ENCODE measurements at places on chromosomes 4 and X.

- DNase-seq: no peak
Observed at GRCh38 chr4:178198691-178199090, 756.5 kb upstream of the AGA start.

DNA sequence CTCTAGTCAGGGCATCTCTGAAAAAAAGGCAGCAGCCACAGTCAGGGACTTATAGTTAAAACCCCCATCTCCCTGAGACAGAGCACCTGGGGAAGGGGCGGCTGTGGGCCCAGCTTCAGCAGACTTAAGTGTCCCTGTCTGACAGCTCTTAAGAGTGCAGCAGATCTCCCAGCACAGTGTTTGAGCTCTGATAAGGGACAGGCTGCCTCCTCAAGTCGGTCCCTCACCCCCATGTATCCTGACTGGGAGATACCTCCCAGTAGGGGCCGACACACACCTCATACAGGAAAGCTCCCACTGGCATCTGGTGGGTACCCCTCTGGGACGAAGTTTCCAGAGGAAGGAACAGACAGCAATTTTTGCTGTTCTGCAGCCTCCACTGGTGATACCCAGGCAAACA, 129.0 kb downstream of the ANXA5 start:
- no peak for DNase-seq

- DNase-seq: no peak
Observed at GRCh38 chr4:97507587-97508245, 635.6 kb downstream of the STPG2 start.

DNA sequence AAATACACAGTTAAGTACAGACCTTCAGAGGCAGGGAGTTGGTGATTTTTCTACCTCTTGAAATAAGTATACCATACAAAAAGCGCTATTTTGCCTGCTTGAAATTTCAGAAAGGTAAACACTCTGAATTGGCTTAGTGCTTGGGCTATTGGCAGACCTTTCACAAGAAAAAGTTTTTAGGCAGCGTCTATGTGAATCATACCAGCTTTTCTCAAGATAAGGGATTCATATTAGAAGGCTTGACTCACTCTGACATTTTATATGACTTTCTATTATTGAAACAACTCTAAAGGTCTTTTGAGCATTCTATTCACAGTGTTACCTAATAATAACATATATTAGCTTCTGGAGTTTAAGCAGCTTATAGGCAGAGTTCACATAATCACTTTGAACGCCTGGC, 286.4 kb upstream of the FAT1 start:
- no peak for DNase-seq

DNA sequence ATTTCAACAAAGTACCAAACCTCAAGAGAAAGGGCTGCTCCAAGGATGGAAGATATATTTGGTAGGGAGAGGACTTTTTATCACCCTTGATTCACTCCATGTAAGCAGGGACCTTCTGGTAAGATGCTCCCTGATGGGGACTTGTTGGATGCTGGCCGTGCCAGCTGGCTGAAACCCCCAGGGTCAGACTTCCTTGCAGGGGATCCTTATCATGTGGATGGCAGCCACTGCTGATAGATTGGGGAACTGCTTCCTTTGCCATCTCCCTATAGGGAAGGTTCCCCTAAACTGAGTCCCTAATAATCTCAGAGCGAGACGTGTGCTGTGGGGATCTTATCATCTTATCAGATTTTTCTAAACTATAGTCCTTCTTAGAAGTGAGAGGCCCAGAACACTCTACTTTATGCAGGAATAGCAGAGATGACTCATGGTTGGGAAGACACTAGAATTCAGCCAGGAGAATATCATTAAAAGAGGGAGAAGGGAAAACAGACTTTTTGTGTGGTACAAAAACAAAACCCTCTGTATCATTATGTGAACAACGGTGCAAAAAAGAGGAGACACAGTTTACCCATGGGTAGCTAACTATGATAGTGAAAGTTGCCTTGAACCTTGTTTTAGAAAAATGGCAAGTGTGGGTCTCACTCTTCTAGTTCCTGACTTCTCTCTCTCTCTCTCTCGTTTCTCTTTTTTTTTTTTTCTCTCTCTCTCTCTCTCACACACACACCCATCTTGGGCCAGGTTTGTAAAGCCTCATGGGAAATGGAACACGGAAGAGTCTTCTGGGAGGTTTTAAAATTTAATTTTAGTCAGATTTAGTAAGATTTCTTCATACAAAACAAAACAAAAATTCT, 16.1 kb downstream of the RHOH start:
- no peak for DNase-seq

DNA sequence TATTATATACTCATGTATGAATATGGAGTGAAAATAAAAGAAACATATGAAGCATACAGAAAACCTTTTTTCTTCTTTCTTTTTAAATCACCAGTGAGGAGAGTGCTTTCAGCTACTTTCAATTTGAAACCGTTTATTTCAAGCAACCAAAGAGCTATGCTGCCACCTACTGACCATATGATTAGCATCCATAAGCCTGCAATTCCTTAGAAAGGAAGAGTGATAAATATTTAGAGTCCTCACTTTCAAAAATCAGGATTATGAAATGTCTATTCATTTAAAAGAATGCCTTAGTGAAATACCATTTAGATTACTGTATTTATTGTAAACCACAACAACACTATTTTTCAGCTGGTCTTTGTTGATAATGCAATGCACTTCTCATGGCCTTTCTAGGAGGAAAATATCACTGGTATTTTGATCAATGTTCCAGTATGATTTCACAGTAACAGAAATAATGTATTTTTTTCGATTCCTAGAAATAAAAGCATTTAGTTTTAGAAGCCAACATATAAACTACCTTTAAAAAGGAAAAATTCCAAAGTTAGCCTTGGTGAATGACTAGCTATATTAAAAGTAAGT, 667.6 kb downstream of the PCDH18 start:
- no peak for DNase-seq

GRCh38 chr4:88003261-88003660, 4.2 kb upstream of the PKD2 start:
- no peak for DNase-seq

DNA sequence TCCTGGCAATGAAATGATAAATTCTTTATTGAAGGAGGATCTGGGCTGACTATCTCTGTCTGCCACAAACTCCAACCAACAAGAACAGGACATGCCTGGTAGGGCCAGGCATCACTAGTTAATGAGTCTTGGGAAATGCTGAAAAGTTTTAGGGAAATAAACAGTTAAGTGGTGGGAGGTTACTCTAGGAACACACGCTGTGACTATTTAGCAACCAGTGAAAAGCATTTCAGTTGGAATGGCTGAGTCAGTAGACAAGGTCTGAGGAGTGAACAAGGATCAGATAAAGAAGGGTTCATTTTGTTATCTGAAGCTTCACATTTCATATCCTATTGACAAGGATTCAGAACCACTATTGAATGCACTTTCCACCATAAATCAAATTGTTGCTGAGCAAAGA, 394.9 kb upstream of the BOD1L1 start:
- DNase-seq: no peak

- DNase-seq: no peak
Observed at GRCh38 chrX:114372937-114373336, 210.9 kb upstream of the HTR2C start.

GRCh38 chrX:7420717-7421116, 272.8 kb upstream of the PUDP start:
- DNase-seq: no peak

DNA sequence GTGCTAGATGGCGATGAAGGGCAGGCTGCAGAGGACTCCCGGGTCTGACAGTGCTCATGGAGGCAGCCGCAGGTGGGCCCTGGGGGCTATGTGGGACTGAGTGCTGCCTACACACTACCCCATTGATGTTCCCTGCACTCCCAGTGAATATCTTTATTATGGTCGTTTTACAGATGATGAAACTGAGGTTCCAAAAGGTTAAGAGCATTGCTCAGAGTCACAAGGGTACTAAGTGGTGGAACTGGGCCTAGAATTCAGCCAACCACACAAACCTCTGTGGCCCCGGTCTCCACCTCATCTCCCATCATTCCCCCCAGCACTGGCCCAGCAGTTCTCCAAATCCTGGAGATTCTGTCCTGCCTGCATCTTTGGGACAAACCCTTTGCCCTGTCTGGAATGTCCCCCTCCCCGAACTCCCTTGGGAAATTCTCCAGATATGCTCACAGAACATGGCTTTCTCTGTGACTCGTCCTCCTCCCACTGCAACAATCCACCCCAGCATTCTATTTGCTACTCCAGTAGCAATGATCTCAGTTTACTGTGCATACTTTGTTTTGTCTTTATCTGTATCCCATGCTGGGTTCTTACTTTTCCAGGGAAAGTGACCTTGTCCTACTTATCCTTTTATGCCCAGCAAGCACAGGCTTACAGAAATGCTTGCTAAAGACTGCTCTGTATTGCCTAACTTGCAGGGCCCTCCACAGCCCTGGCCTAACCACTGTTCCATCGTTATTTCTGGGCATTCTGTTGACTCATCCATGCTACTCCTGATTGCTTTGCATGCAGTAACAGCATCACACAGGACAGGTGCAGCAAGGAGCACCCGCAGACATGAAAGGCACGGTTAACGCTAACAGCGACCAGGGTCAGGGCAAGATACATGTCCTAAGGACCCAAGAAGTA, 14.0 kb downstream of the PNMA6F start:
- DNase-seq: no peak

DNA sequence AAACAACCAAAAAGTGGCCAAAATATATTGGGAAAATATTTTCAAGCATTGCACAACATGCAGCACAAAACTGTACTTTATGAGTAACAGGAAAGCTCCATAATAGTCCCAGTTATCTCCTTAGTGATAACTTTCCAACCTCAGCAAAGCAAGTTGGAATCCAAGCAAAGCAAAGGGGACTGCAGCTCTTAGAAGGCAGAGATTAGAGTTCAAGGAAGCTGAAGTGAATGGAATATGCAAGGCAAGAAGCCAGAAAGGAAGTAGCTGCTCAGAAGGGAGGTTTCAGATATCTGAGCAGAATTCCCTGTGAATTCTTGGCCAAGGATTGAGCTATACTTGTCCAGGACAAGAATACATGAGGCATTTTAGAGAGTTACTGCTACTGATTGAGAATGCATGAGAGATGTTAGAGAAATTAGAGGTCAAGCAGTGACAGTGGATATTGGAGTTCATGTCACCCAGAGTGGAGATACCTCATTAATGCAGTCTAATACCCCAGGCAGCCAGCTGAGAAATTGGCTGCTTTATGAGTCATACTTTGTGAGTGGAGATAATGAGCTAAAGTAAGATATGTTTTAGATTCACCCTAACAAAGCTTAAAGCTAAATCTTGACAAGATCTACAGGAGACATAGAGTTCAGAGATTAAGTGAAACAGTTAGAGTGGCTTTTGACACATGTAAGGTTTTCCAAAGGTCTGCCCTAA, 102.8 kb downstream of the INPP4B start:
- DNase-seq: no peak

DNA sequence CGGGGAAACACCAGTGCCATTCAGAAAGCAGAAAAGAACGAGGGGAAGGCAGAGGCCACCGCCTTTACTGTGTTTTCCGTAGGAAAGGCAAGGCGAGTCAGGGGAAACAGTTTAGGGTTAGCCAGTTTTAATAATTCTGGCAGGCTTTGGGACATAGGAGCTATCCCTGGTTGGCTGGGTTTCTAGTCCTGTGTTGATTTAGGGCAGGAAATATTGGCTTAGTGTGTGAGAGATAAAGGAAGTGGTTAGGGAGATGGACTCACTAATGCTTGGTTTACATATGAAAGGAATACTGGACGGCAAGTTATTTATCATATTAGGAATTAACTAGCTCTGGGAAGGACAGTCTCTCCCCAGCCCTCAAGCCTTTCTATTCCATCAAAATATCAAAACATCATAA, 53.1 kb downstream of the SYNPO2 start:
- DNase-seq: no peak

GRCh38 chrX:10725071-10725470, 104.7 kb upstream of the MID1 start:
- no peak for DNase-seq

DNA sequence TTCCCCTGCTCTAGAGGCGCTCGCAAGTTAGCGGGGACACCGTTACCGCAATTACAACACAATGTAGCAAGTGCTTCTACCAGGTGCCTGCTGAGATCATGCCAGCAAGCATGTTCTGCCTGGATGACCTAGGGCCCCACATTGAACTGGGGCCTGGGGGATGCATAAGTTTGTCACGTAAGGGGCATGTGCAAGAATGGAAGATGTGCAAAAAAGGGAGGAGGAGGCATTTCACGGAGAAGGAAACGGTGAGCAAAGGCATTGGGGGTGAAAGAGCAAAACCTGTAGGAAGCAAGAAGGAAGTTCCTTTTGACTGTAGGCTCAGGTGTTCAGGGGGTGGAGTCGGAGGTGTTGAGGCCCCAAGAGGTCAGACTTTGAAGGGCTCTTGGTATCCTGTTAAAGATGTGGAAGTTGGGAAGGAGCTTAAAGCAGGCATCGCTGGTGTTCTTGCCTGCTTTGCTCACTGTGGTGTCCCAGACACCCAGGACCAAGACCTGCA, 602 bp upstream of the SCARB2 start:
- DNase-seq: no peak

DNA sequence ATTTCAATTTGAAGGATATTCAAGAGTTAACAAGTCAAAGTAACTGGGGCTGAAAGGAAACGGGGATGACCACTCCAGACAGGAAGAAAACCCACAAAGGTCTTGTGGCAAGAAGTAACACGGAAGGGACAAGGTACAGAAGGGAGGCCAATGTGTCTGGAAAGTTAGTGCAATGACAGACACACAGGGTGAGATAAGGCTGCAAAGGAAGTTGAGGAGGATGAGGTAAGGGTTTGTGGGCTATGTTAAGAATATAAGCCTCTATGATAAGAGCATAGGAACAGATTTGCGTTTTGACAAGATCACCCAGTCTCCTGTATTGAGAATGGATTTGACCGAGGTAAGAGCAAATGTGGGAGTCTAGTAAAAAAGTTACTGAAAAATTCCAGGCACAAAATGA, 21.9 kb upstream of the EMCN start:
- no peak for DNase-seq

- no peak for DNase-seq
Observed at GRCh38 chrX:39576041-39576872, 521.5 kb downstream of the BCOR start.

- no peak for DNase-seq
Observed at GRCh38 chr4:151426513-151426912, 17.5 kb downstream of the FHIP1A start.
